ENCODE measurements at places on chromosomes 2 and 18.

GRCh38 chr2:158391876-158392275 is 64.7 kb downstream of the CCDC148 start:
- DNase-seq = peak; percentile 3

GRCh38 chr2:74188018-74188601 is 9.4 kb upstream of the MOB1A start:
- no peak for DNase-seq

DNA sequence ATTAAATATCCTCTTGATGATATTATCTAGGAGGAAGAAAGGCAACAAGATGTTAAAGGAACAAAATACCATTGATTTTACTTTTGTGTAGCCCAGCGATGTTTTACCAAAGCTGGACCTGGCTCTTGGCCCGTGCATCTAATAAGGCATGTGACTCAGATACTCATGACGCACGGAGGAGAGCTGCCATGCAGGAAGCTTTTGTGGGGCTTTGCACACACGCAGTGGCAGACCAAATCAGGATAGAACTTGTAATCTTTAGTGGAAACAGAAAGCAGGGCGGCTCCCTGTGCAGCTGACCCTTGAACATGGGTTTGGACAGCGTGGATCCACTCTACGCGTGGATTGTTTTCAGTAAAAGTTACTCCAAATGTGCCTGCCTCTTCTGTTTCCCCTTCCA is 190.0 kb downstream of the NAPG start:
- DNase-seq = no peak

GRCh38 chr2:8281234-8281633 is 400.6 kb upstream of the ID2 start:
- DNase-seq = no peak

- no peak for DNase-seq
These were observed 326.5 kb upstream of the SLC39A10 start for GRCh38 chr2:195330513-195330956.

DNA sequence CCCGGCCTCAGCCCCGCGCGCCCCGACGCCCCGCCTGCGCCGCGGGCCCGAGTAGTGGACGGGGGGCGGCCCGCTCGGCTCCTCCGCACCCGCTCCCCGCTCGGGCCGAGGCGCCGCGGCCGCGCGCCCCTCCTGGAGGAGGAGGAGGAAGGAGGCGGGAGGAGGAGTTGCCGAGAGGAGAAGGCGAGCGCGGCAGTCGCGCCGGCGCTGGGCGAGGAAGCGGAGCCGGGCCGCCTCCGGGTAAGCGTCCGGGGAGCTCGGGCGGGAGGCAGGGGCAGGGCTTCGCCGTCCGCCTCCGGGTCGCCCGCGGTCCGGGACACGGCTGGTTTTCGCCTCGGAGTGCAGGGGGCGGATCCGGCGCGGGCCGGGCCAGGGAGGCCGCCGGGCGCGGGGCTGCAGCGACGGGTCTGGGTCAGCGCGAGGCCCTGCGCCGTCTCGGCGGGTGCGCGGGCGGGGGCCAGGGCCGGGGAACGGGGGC is at the start of gene SOCS6:
Gene SOCS6, plus strand, starts transcription at position 195 of the 478 bp plus-strand sequence. CDS start 35,624 bp downstream, outside the sequence.
- peak; percentile 70 for DNase-seq

GRCh38 chr2:43067254-43068040 is 159.0 kb downstream of the ZFP36L2 start:
- no peak for DNase-seq

DNA sequence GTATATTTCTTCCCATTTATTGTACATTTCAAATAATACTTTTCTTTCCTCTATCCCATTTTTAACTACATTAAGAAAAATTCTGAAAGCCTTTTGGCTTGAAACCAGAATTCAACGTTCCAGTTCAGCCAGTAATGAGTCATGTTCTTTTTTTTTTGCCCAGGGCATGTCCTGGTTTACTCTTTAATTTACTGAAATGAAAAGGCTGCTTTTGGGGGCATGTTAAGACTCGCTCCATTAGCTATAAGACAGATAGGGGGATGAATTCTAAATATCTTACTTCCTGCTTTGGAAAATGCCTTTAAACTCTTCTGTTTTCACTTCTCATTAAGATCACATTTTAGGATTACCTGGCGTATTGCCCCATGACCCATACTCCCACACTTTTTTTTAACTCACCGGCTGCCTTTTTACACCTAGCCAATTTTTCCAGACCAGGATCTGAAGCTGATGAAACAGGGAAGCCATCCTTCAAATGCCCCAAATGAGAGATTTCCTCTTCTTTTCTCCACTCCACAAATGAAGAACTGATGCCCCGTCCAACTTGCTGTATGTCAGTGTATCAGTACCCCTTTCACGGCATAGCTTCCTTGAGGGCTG is 585 bp downstream of the ABCA12 start:
- no peak for DNase-seq

DNA sequence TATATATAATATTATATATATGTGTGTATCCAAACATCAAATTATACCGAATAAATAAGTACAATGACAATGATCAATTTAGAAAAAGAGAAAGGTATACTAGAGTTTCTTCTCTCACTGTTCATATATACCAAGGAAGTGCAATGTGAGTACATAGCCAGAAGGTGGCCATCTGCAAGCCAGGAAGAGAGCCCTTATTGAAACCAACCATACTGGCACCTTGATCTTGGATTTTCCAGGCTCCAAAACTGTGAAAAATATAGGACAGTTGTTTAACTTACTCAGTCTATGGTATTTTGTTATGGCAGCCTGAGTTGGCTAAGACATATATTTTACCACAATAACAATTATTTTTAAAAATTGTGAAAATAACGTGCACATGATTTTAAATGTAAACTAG is 1490.2 kb upstream of the SLC39A10 start:
- no peak for DNase-seq
